CD4-positive, alpha-beta T cell treated with Interleukin-21 for 1 hour (primary cell): ENCODE measurements at places on chromosomes 3 and 15.
A peak's percentile ranks its signal among the peaks of the same experiment; 100 is the strongest.

DNA sequence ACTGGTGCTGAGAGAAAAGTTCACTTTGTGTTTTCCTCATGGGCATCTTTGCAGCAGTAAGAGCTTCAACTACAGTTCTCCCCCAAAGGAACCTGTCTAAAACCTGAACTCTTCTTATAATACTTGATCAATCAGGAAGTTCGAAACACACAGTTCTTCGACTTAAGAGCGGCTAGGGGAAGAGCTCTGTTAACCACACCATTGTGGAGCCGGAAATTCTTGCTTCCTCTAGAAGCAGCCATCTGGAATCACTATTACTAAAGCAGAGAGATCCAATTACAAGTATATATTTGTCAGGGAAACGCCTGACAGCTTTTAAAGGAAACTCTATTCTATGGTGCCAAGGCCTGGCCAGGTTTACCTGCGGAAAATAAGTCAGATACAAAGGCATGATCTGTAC lies 337.3 kb upstream of the CBLB start:
- peak; percentile 49 for DNase-seq

GRCh38 chr3:9373465-9373864 lies 10.6 kb downstream of the THUMPD3 start:
- no peak for DNase-seq

DNA sequence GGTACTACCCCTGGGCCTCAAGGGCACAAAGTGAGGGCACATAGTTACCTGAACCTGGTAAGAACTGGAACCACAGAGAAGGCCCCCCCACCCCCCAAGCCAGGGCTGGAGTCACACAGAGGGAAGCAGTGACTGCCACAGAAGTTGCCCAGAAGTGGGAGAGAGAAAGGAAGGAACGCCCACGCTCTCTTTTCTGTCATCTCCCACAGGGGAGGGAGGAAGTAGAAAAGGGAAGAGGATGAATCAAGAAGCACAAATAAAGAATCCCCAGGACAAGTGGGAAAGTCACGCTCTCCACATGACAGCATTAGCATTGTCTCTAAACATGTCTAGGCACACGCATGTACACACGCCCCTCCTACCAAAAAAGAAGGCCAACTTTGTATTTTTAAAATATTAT lies 114.7 kb upstream of the FRMD4B start:
- DNase-seq, result peak; percentile 1

- DNase-seq, result no peak
These were observed 73.5 kb downstream of the GOLGA8G start for GRCh38 chr15:28459279-28459678.

DNA sequence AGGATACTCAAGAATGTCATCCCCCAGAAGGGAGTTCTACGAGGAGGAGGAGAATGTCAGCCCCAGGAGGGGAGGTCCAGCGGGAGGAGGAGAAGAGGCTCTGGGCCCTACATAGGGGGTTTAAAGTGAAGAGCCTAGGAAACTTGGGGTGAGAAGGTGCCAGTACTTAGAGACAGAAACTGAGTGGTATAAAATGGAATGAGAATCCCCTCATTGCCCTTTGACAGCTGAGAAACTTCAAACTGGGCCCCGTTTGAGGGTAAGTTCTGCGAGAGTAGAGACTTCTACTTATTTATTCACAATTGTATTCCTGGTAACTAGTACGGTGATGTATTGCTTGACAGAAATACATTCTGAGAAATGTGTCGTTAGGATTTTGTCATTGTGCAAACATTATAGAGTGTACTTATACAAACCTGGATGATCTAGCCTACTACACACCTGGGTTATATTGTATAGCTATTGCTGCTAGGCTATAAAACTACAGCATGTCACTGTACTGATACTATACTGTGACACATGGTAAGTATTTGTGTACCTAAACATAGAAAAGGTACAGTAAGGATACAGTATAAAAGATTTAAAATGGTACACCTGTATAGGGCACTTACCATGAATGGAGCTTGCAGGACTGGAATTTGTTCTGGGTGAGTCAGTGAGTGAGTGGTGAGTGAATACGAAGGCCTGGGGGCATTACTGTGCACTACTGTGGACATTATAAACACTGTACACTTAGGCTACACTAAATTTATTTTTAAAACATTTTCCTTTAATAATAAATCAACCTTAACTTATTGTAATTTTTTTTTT lies 62.0 kb downstream of the TSC22D2 start:
- DNase-seq, result no peak

- DNase-seq, result no peak
These were observed 25.0 kb downstream of the MSL2 start for GRCh38 chr3:136171097-136171542.

- DNase-seq, result no peak
These were observed 16.0 kb upstream of the MYO1E start for GRCh38 chr15:59388670-59389069.

GRCh38 chr3:134356411-134357040 lies 17.7 kb downstream of the AMOTL2 start:
- no peak for DNase-seq

DNA sequence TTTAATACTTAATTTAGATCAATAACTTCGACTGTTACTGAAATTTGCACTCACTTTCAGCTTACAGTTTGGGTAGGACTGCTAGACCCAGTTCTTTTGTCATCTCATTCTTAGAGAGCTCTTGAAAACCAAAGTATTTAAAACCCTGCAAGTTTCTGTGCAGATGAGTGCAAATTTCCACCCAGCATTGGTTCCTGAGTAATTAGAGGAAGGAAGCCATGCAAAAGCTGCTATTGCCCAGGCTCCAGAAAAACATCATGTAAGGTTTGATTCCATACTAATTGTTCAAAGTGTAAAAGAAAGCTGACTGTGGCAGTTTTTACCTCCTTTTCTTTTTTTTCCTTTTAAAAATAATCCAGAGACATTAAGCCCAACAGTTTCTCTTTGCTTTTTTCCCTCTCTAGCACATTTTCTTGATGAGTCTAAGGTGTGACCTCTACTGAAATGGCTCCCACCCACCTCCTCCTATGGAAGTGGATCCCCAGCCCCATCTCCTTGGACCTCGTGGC lies 30.3 kb downstream of the ABHD2 start:
- DNase-seq, result no peak

DNA sequence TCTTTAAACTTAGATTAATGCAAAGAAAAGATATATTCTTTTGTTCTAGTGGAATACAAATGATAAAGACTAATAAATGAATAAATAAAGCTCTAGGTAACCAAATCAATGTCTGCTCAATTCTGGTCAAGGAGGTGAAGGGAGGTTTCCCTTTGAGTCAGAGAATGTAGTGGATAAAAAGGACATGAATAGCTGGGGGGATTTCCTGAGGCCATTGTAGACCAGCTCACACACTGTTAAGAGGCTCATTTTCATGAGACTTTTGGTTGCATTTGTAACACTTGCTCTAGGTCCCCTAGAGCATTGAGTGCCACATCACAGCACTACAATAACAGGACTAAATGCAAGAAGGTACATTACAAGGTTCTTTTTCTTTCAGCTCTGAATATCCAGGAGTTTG lies 170.7 kb downstream of the TIGIT start:
- no peak for DNase-seq

GRCh38 chr15:69304182-69304545 lies 5.5 kb downstream of the PAQR5 start:
- DNase-seq, result no peak

DNA sequence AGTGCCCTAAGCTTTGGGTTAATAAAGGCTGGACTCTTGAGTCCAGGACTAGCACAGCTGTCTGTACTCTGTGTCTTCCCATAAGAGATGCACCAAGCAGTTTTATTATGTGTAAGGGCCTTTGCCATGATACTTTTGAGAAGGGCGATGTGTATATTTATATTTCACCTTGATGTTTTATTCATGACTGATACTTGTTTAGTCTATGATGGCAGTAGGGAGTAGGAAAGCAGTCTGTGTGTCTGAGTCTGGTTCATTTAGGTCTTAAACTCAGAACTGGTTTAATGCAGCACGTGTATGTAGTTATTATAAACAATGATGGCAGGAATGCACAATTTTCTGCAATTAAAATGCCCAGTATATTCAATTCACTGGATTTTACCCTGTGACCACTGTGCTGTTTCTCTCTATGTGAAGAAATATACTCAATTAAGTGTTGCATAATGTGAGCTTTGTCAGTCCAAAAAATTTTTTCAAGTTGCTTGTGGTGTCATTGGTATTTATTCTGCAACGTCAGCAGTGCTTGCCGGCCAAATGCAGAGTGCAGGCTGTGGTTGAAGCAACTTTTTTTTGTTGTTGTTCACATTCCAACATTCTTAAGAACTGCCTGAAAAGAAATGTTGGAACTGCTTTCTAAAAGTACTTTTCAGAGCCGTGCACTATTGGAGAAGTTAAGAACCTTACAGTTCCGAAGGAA lies 423.7 kb upstream of the SEMA6D start:
- DNase-seq, result no peak

DNA sequence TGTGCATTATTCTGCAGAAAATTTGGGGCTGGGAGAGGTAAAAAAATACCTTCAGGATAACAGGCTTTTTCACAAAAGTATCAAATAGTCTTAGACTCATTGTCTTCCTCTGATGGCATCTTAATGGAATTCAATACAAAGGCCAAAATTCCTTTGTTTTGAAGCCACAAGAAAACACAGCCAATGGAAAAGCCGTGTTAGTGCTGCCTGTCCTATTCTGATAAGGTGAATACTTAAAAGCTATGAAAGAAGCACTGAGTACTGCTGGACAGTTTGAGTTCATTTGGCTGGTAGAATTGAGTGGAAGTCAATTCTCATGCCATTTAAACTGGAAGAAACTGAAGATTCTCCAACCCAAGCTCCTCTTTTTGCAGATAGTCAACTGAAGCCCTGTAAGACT lies 395.3 kb upstream of the TPRG1 start:
- no peak for DNase-seq

DNA sequence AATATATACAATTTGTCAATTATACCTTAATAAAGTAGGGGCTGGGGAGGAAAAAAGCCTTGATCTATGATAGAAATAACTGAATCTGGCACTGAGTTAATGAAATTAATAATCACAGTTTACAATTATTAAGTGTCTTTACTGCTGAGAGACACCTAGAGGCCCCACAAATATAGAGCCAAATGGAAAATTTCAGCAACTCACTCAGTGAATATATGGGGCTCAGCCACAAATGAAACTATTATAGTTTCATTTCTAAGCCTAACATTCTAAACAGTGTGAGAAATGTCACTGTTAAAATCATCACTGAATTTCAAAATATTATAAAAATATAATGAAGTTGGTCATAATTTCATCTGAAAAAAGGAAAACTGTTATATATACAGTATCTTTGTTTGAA lies 40.3 kb downstream of the GNB4 start:
- DNase-seq, result no peak

GRCh38 chr15:45094358-45094730 lies 19.6 kb downstream of the DUOX2 start:
- no peak for DNase-seq

- DNase-seq, result no peak
These were observed 33.3 kb downstream of the MGLL start for GRCh38 chr3:127789051-127789450.

- DNase-seq, result no peak
These were observed 474.1 kb downstream of the FOXP1 start for GRCh38 chr3:71109241-71109976.

DNA sequence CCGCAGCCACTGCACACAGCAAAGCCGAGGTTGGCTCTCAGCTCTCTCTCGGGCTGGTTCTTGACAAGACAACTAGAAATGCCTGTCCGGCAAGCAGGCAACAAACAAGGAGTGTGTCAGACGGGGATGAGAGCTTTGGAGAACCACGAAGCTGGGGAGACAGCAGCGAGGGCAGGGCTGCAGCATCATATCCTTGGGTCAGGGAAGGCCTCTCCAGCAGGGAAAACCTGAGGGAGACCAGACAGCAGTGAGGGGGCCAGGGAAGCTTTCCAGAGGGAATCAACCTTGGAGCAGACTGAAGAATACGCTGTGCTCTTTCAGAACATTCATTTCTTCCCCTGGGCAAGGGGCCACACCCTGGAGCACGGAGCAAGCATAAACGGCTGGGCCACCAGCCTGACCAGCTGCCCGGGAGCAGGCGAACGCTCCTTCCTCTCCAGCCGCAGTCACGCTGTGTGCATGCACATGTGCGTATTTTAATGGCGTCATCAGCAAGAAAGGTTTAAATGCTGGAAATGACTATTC lies 58.7 kb downstream of the CHSY1 start:
- DNase-seq, result no peak

GRCh38 chr15:41773729-41774061 lies 589 bp upstream of the MAPKBP1 start:
- no peak for DNase-seq

- DNase-seq, result no peak
These were observed 18.7 kb upstream of the KPNA1 start for GRCh38 chr3:122533480-122533879.

DNA sequence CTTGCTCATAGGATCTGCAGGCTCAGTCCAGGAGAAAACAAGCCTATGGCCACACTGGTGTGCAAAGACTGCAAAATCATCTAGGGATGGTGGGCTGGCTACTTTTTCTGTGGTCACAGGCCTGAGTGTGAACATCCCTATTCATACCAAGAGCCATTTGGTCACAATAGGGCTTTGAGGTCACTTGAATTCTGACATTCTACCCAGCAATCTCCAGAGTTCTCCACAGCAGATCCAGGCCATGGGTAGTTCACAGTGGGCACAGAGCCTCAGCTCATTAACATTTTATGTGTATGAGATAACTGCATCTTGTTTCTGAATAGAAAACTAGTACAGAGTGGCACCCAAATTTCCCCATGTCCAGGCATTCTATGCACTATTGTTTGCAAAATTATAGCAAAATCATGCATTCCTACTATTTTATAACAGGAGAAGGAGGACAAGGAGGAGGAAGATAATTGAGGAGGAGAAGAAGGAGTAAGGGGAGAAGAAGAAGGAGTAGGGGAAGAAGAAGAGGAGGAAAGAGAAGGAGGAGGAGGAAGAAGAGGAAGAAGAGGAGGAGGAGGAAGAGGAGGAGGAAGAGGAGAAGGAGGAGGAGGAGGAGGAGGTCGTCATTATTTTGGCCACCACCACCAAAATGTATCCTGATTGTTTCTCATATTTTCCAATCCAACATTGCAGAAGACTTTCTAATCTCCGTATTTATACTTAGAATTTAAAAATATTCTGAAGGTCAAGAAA lies 129.0 kb downstream of the SEMA6D start:
- no peak for DNase-seq

DNA sequence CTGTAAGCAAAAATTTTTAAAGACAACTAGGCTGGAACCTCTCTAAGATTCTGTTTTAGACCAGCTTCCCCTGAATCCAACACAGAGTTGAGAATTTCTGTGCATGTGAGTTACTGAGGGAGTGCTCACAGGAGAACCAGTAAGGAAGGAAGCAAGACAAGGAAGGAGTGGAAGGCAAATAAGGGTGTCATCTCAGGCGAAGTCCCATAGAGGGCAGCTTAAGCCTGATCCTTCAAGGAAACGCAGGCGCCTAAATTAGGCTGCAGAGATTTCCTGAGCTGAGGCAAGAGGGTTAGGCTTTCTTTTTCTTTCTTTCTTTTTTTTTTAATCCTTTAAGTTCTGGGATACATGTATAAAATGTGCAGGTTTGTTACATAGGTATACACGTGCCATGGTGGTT lies 36.2 kb upstream of the COL6A6 start:
- no peak for DNase-seq

DNA sequence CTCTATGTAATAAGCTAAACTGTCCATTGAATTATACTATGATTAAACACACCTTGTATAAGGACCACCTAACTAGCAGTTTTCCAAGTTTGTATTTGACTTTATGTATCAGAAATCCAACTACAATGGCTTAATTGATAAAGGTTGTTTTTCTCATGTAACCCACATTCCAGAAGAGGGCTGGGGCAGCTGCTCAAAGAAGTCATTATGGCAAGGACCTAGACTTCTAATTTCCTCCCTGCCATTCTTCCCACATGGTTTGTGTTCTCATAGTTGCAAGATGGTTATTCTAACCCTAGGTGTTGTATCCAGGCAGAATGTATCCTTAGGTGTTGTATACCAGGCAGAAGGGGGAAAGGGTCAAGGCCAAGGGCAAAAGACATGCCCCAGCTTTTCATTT lies 35.7 kb downstream of the GPR176 start:
- DNase-seq, result no peak
